Activated T-cell treated with anti-CD3 and anti-CD28 coated beads, Interleukin-2, amount 50 U/mL, for 24 hours (primary cell): ENCODE measurements at places on chromosomes 12 and 14.

GRCh38 chr12:79659961-79660431 is 30.8 kb downstream of the PAWR start:
- no peak for DNase-seq

GRCh38 chr14:69471916-69472315 is 12.6 kb upstream of the PLEKHD1 start:
- DNase-seq = no peak

DNA sequence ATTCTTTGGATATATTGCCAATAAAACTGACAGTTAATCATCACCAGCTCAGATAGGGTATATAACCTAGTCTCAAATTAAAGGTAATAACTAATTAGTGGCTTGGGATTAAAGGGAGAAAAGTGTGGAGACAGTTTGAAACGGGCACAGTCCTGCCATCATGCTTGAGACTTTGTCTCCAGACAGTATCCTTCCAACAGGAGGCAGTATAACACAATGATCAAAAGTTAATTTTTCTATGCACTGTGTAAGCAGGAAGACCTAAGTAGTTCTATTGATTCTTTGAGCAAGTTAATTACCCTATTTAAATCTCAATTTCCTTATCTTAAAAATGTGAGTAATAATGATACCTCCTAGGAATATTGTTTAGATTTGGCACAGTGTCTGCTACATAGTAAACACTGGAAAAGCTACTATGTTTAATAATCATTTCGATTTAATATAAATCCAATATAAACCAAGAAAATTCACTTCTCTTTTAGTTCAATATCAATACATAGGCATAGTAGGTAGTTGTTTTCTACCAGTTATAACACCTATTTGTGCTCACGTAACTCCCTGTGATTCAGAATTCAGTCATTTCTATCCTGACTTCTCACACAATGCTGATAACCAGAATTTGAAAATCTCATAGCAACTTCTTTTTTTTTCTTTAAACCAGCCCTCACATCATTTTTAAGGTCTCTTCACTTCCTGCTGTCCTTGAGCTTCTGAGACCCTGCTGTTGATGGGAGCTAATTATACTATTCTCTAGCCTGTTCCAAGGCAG is 53.7 kb downstream of the GALNT4 start:
- no peak for DNase-seq

GRCh38 chr12:118618695-118619094 is 242.3 kb downstream of the SUDS3 start:
- no peak for DNase-seq

GRCh38 chr14:21101802-21102413 is 1.0 kb downstream of the TMEM253 start:
- DNase-seq = no peak

DNA sequence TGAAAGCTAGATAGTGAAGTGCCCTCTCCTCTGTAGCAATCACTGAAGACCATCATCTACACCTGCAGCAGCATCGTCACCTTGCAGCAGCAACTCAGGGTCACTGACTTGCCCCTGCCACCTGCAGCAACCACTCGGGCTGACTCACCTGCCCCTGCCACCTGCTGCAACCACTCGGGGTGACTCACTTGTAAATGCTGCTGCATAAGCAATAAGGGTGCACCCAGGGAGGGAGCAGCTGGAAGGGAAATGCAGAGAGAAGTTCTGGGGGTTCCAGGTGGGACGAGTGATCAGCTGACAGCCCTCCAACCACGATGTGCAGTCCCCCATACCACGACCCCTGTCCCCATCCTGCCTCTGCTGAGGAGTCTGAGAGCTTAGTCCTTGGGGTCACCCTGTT is 357.1 kb upstream of the SFSWAP start:
- DNase-seq = no peak

- no peak for DNase-seq
These were observed 24.2 kb downstream of the NUAK1 start for GRCh38 chr12:106114447-106115068.

DNA sequence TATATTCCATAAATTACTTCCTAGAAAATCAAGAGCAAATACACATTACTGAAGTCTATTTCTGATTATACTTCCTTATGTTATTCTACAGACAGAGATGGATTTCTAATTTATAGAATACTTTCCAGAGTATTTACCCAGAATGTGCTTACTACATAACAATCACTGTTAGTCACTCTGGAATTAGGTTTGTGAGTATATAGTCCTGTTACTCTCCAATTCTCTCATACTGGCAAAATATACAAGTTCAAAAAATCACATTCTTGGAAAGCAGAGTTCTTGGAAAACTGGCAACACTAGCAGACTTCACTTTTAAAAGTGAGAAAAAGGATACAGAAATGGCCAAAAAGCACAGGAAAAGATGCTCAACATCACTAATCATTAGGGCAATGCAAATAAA is 7.3 kb downstream of the PPP2R5E start:
- DNase-seq = no peak

DNA sequence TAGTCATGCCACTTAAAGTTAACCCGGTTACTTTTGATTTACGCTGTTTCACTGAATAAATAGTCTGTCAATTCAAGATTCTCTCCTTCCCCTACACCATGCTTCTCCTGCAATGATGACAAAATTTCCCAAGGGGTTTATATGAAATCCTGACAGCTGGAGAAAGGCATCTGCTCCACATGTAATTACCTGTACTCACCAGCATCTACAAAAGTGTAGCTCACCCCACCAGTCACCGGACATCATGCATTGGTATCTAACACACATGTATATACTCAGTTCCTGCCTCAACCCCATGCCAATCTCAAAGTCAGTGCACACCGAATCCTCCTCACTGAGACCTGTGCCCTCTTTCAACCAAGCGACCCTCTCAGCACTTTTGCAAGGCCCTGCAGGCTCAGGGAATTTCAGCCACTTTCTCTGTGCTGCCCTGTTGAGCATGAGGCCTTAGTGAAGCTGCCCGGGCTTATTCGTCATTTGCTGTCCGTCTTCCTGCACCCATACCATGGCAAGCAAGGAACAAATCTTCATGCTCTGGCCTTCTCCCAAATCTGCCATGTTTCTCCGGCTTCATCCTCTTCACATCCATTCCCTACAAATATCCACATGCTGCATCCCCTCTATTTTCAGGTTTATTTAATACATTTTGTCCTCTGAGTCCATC is 131.6 kb downstream of the SEC23A start:
- DNase-seq = no peak

- no peak for DNase-seq
These were observed 465.3 kb upstream of the TBX3 start for GRCh38 chr12:115149279-115149678.

GRCh38 chr14:22901799-22902198 is 17.1 kb downstream of the RBM23 start:
- no peak for DNase-seq

GRCh38 chr12:41866878-41867430 is 277.7 kb downstream of the GXYLT1 start:
- no peak for DNase-seq

DNA sequence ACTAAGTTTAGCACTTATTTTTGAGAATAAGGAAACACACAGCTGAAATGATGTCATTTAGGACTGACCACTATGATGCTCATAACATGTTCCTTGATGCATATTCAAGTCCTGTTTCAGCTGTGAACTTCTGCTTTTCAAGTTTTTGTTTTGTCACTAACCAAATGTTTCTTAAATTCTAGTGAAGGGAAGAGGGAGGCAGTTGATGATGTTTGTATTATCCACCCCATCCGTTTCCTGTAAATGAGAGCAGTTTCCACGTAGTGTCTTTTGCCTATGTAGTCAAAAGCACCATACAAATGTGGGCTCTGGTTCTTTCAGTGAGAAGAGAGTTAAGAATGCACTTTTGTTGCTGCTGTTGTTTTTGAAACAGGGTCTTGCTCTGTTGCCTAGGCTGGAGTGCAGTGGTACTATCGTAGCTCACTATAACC is 491.8 kb downstream of the PCNX1 start:
- no peak for DNase-seq

DNA sequence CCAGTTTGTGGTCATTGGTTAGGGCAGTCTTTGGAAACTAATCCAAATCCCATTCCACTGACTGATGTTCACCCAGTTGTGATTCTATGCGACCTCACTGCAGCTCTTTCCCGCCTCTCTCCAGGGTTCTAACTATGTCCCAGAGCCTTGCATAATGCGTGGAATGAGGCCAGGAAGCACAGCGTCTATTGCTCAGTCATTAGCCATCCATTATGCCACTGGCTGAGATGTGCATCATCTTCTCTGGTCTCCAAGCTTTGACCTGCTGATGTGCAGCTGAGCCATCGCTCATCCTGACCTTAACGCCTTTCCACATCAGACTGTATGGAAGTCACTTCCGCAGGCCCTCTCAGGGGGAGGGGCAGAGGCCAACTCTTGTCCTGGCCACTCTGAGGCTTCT is 115.4 kb upstream of the VRK1 start:
- DNase-seq = no peak

DNA sequence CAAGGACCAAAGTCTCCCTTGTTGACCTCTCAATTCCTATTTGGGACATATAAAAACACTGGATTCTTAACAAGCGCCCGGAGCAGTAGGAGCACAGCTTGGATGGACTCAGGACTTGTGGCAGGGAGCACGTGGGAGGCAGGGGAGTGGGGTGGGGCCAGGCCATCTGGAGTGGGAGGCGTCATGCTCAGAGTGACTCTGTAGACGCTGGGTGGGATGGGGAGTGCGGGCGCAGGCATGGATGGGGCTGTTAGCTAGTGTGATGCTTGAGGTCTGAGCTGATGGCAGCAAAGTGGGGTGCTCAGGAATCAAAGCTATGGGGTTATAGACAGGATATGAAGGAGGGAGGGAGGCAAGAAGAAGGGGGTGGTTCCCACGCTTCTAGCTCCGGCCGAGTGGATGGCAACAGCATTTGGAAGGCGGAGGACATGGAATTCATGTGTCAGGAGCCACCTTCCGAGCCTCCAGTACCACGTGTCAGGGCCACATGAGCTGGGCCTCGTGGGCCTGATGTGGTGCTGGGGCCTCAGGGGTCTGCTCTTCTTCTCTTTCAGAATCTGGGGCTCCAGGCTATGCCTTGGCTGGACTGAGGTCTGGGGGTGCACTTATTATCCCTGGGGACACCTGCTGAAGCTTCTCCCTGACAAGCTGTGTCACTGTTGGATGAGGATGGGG is 26.2 kb downstream of the MEG3 start:
- no peak for DNase-seq

DNA sequence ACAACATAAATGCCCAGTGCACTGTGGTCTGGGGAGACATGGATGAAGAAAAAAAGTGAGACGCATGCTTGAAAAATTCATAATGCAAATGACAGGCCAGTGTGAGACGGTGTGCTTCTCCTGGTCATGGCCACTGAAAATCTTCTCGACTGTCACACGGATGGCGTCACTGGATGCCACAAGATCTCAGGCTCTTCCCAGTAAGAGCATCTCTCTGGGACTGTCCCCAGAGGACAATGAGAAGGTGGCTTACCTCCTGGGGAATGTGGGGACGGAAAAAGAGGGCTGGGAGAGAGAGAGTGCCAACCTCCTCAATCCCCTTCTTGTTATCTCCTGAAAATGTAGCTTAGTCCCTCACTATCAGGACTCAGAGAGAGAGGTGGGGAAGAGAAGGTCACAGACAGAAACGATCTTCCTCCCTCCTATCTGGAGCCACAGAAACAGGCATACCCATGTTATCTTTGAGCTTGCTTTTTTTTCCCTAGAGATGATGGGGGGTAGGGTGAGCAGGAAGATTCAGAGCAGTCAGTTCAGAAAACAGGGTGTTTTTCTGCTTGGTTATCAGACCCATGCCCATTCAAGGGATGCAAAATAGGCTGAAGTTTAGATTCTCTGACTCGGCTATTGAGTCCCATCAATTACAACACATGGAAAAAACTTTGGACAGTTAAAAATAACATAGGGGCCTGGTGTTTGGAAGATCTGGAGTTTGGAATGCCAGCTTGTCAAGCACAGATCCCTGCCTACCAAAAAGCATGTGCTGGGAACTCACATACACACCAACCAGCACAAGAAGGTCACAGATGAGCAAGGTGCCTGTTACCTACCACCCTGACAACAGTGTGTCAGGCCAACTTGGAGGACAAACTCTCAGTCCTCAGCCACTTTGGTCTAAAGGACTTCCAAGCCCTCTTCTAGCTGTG is 24.2 kb downstream of the DPF3 start:
- DNase-seq = no peak

GRCh38 chr12:130849561-130850417 is 10.7 kb upstream of the STX2 start:
- no peak for DNase-seq

DNA sequence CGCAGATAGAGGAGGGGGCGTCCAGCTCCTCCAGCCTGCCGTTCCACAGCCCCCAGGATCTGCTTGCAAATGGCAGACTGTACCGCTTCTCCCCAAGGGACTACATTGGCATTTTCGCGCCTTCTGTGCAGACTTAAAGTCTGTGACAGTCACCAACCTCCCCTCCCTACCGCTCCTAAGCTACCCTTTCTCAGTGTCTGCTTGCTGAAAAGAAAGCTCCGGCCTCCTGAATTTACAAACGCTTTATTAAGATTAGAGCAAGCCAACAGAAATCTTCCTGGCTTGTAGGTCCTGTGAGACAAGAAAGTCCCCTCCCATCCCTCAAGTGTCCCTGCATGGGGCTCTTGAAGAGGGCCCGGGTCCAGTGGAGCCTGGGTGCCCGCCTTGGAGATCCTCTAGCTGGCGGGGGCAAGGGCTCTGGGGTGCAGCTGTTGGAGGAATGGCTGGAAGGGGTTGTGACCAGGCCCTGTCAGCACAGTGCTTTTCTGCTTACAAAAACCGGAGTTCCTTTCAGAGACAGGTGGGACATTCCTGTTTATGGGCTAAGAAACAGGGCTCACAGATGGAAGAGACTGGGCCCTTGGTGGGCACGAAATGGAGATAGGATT is 2.8 kb upstream of the DLK1 start:
- no peak for DNase-seq

GRCh38 chr12:69119770-69120169 is 119.6 kb upstream of the CPSF6 start:
- DNase-seq = no peak

DNA sequence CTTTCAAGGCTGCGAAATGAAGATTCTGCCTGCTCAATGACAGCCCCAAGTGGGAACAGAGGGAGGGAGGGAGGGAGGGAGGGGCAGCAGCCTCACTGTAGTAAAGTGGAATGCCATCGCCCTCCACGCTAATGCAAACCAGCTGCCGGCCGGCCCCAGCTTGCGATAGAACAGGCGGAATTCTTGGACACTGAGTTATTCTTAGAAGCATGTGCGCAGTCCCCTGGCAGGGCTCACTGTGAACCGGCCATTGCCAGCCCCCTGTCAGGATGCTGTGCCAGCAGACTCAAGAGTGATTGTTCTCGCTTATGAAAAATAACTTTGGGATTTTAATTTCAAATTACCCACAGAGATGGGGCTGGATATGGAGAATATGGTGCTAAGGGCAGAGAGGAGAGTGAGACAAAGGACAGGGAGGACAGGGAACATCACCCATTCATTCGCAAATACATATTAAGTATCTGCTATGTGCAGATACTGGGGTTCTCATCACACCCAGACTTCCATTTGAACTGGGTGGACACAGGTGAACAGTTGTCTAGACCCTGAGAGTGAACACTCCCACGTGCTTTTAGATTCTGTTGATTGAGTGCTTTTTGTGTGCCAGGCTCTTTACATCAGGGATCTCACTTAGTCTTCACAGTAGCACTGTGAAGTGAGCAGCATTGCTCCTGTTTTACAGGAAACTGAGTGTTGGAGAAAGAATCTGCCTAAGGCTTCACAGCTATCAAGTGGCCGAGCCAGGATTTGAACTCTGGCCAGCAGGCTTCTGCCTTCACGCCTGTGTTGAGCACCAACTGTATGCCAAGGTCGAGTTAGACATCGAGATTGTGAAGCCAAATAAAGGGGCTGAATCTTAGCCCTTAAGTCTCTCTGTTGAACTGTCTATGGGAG is 192.9 kb downstream of the C12orf75 start:
- no peak for DNase-seq
